Neural cell (in vitro differentiated cells): ENCODE measurements at places on chromosomes 12 and 14. TPM values are rescaled to one million over a fixed set of nuclear protein-coding genes. Genes with fewer than 3 reads are reported as not detected.

The DUSP16 gene
- polyA plus RNA-seq, result 39.5 and 42.5 TPM in 2 replicates

The NUDT14 gene
- 33.7 and 55.0 TPM in 2 replicates for polyA plus RNA-seq

The FOXG1 gene
- 53.5 and 54.0 TPM in 2 replicates for polyA plus RNA-seq

The LYZ gene
- polyA plus RNA-seq, result 0.20 TPM in 1 of 2 replicates, not detected in the other
